ENCODE measurements at places on chromosomes 1 and 21.

- DNase-seq = no peak
Observed at GRCh38 chr1:197659171-197659570, 116.1 kb downstream of the DENND1B start.

- DNase-seq = peak; percentile 12
Observed at GRCh38 chr1:46446646-46447498, 42.8 kb upstream of the DMBX1 start.

GRCh38 chr1:38804062-38804886 lies 55.3 kb downstream of the RRAGC start:
- DNase-seq = no peak

DNA sequence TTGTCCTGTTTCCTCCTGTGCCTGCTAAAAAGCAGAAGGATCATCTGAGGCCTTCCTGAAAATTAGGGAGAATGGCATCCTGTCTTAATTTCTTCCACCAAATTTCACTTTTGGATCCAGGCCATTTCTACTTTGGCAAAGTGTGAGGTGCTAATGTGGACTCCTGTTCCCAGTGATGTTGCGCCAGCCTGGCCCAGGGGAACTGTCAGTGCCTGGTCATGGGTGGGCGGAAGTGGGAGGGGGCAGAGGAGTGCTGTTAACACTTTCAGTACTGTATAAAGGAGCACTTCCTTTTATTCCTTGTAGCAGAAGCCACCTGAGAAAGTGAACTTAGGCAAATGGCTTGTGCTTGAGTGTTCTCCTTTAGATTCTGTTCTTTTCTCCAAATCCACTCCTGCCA lies 19.9 kb downstream of the ELAPOR1 start:
- DNase-seq = no peak

GRCh38 chr1:224873434-224874369 lies 55.8 kb upstream of the DNAH14 start:
- DNase-seq = no peak

- DNase-seq = no peak
Observed at GRCh38 chr1:41371630-41372599, 10.7 kb downstream of the FOXO6 start.

DNA sequence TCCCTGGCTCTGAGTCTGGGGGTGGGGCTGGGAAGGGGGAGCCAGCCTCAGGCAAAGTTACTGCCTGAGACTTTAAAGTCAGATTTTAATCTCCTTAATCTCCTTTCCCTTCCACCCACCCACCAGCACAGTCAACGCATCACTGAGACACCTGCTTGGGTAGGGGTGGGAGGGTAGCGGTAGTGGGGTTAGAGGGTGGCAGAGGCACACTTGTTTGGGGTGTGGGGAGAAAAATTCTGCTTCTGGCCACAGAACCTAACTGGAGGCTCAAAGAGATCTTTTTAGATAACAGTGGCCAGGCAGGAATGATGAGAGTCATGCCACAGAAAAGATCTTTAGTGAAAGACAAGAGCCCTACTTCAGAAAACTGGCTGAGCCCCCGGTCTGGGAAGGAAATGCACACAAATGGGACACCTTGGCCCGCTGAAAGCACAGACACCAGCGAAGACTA lies 44.1 kb downstream of the CD247 start:
- no peak for DNase-seq

- no peak for DNase-seq
Observed at GRCh38 chr21:45644041-45644906, 749 bp downstream of the PCBP3 start.

Measured in fibroblast of skin of left quadriceps (primary cell).